Astrocyte (in vitro differentiated cells and primary cell): ENCODE measurements at places on chromosomes 1 and 21. TPM values are rescaled to one million over a fixed set of nuclear protein-coding genes. Genes with fewer than 3 reads are reported as not detected.

- H3K4me3 ChIP-seq, result no peak overlapping the region
- no peaks in the 10 kb centered on the region for H3K27me3 ChIP-seq
- no peaks in the 10 kb centered on the region for H3K36me3 ChIP-seq
- H3K4me1 ChIP-seq, result no peaks in the 10 kb centered on the region
- H3K27ac ChIP-seq, result no peak overlapping the region
Measured at GRCh38 chr1:219834314-219834917, 93.9 kb downstream of the SLC30A10 start.

- H3K27me3 ChIP-seq, result no peaks in the 10 kb centered on the region
- DNase-seq, result peak; percentile 59
- H3K4me3 ChIP-seq, result no peak overlapping the region
- no peaks in the 10 kb centered on the region for H3K4me1 ChIP-seq
- no peak overlapping the region for H3K27ac ChIP-seq
Measured at GRCh38 chr1:162946701-162947100, 85.7 kb upstream of the CCDC190 start.

- no peaks in the 10 kb centered on the region for H3K27me3 ChIP-seq
- no peak overlapping the region for H3K27ac ChIP-seq
- DNase-seq, result no peak
- no peaks in the 10 kb centered on the region for H3K4me1 ChIP-seq
- no peak overlapping the region for H3K4me3 ChIP-seq
Measured at GRCh38 chr1:110872366-110872744, 593 bp upstream of the CD53 start.

DNA sequence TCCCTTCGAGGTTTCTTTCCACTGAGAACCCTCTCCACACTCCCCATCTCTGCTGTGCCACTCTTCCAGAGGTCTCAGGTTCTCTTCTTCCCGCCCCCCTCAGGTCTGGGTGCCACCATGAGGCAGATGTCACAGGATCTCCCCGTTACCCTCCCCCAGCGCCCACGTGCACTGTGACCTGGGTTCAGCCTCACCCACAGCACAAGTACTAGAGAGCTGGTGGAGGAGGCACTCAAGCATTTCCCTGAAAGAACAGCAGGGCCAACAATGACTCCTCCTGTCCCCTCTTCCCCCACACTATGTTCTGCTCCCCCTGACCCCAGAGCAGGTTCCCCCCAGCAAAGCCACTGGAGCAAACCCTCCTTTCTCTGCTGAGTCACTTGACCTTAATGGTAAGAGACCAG is 14.3 kb downstream of the PLEKHA6 start:
- H3K36me3 ChIP-seq, result no peaks in the 10 kb centered on the region
- H3K27me3 ChIP-seq, result no peaks in the 10 kb centered on the region
- no peak overlapping the region for H3K4me3 ChIP-seq
- H3K27ac ChIP-seq, result no peak overlapping the region
- H3K4me1 ChIP-seq, result peaks cover 15% of the 10 kb centered on the region
- no peak for DNase-seq

DNA sequence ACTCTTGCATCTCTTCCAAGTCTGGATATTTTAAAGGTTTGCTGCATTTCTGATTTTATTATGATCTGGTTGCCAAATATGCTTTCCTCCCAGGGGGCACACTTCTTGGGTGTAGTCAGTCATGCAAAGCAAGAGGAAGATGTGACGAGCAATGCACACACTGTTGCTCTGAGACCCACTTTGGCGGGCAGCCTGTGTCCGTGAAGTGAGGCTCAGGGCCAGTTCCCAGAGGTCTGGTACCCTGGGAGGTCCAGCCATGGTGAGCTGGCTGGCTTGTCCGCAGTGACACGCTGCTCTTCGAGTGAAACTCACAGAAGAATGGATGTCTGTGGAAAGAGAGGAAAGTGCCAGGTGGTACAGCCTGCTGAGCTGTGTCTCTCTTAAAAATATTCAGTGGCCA is 52.8 kb upstream of the EDN2 start:
- H3K27ac ChIP-seq, result peak overlapping the region; percentile 82
- no peaks in the 10 kb centered on the region for H3K36me3 ChIP-seq
- no peak for DNase-seq
- H3K4me1 ChIP-seq, result peaks cover 29% of the 10 kb centered on the region
- no peaks in the 10 kb centered on the region for H3K27me3 ChIP-seq

DMRTA2 gene
- total RNA-seq, result not detected in 2 replicates

DNA sequence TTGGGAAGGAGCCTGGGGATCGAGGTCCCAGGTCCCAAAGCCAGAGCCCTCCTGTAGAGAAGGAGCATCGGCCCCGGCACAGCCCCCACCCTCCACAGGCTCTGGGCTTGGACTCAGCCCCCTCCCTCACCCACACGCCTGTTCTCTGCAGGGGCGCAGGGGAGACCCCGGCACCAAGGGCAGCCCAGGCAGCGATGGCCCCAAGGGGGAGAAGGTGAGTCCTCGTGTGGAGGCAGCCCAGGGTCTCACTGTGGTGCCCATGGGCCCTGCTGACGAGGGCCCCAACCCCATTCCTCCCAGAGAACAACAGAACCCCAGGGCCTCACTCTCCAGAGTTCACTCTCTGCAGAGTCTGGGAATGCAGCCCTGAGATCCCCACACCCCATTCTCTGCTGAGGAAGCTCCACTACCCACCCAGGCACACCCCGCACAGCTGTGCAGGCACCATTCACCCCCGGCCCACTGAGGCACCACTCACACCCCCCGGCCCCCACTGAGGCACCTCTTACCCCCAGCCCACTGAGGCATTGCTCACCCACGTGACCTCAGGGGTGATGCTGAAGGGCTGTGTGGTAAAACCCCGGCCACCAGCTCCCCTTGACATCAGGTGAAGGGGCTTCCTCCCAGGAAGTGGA is 21.8 kb downstream of the COL6A2 start:
- DNase-seq, result no peak
- H3K4me1 ChIP-seq, result peaks cover 29% of the 10 kb centered on the region

NSL1 gene
- total RNA-seq, result 22.6 and 24.6 TPM in 2 replicates

DNA sequence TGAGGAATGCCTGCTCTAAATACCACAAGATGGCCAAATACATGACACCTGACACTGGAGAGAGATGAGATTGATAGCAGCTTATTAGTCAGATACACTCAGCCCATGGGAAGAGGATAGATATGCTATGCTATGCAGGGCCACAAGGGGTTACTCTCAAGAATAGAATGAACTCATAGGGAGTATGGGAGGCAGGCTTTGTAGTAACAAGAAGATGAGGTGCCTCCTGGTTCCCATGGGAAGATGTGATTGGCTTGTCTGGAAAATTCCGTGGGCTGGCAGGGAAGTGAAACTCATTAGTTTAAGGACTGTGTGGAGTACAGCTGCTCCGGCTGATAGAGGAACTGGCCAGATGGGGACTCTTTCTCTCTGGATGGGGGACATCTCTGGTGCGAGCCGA is 16.5 kb downstream of the CCDC30 start:
- H3K27me3 ChIP-seq, result no peaks in the 10 kb centered on the region
- H3K36me3 ChIP-seq, result no peaks in the 10 kb centered on the region
- H3K4me1 ChIP-seq, result no peaks in the 10 kb centered on the region
- peak; percentile 20 for DNase-seq
- H3K27ac ChIP-seq, result no peak overlapping the region

DNA sequence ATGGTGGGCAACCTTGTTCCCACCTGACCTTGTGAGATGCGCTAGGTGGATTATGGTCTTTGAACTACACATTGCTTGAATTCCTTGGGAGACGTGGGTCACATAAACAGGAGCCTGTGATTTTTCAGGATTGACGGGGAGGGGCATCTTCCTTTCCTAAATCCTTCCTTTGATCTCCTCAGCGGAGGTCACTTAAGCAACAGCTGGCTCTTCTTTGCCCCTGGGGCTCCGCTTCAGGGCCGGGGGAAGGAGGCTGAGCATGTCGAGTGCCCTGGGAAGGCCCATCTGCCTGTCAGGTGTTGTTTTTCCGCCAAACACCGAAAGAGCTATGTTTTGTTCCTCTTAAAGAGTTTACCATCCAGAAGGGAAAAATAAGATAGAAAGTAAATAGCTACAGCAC is 40.6 kb downstream of the KIF26B start:
- H3K36me3 ChIP-seq, result no peaks in the 10 kb centered on the region
- H3K4me1 ChIP-seq, result peaks cover 5% of the 10 kb centered on the region
- H3K27me3 ChIP-seq, result no peaks in the 10 kb centered on the region
- no peak for DNase-seq

CD5L gene
- not detected in 2 replicates for total RNA-seq

- DNase-seq, result peak; percentile 41
- no peaks in the 10 kb centered on the region for H3K27me3 ChIP-seq
Measured at GRCh38 chr1:245858722-245859492, 648.2 kb downstream of the SMYD3 start.

DNA sequence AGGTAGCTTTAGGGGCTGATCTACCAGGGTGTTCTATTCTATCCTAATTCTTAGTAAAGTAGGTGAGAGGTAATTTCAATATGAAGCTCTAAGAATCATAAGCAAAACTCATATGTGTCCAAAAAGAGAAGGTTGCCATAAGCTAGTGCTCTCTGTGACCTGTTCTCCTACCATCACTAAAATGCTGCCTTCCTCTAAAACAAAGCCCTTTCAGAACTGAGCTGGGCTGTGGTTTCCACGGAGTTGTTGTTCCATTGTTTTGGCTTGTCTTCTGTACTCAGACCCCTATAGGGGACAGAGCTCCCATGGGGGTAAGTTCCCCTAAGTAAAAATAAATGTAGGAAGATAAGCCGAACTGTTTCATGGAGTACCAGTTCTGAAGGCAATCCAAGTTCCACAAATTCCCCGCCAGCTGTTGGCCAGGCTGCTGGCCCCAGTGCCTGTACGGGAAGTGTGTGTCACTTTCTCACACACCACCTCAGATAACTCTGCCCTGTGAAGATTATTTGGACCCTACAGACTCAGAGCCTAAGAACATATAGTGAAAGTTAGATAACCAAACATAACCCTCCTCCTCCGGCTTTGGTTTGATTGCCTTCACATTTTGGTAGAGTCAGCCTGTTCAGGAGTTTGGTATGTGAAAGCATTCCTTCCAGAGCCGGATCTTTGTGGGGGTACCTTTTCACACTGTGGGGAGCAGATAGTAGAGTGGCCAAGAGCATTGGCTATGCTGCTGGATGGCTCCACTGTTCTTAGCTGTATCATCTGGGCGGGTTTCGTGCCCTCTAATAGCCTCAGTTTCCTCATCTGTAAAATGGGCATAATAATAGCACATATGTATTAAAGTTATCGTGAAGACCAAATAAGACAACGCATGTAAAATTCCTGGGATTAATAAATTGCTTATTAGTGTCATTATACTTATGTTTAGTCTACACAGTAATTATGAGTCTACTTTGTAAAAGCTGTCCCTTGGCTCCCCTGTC is 10.8 kb downstream of the DPT start:
- peak; percentile 63 for DNase-seq
- H3K27ac ChIP-seq, result no peak overlapping the region

DNA sequence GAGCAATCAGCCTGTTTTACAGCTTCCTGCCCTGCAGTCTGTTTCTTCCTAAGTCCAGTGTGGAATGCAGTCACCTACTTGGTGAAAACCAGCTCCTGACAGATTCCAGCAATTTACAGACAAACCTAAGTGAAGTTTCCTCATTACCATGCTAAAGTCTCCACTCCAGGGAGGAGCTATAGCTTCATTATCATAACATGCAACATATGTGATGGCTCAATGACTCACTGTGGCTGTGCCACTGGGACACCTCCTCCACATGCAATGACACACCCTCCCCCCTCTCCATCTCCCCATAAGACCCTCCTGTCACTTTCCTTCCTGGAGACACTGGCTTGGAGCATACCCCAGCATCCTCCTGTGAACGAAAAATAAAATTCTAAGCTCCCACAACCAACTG is 125.2 kb downstream of the MAP3K21 start:
- no peaks in the 10 kb centered on the region for H3K36me3 ChIP-seq
- DNase-seq, result no peak
- no peaks in the 10 kb centered on the region for H3K4me1 ChIP-seq
- H3K4me3 ChIP-seq, result no peak overlapping the region

OPRD1 gene
- 0.79 and 1.2 TPM in 2 replicates for total RNA-seq

GRCh38 chr1:54926970-54927369 is 40.0 kb upstream of the DHCR24 start:
- no peak overlapping the region for H3K27ac ChIP-seq
- H3K36me3 ChIP-seq, result no peaks in the 10 kb centered on the region
- no peak overlapping the region for H3K4me3 ChIP-seq
- DNase-seq, result no peak
- peaks cover 2% of the 10 kb centered on the region for H3K27me3 ChIP-seq

USH2A gene
- total RNA-seq, result 0.02 TPM in 2 replicates

- H3K36me3 ChIP-seq, result no peaks in the 10 kb centered on the region
- no peak overlapping the region for H3K4me3 ChIP-seq
- H3K4me1 ChIP-seq, result peaks cover 11% of the 10 kb centered on the region
- no peak for DNase-seq
- H3K27ac ChIP-seq, result no peak overlapping the region
Measured at GRCh38 chr1:234507089-234507488, 28.1 kb upstream of the TARBP1 start.

DNA sequence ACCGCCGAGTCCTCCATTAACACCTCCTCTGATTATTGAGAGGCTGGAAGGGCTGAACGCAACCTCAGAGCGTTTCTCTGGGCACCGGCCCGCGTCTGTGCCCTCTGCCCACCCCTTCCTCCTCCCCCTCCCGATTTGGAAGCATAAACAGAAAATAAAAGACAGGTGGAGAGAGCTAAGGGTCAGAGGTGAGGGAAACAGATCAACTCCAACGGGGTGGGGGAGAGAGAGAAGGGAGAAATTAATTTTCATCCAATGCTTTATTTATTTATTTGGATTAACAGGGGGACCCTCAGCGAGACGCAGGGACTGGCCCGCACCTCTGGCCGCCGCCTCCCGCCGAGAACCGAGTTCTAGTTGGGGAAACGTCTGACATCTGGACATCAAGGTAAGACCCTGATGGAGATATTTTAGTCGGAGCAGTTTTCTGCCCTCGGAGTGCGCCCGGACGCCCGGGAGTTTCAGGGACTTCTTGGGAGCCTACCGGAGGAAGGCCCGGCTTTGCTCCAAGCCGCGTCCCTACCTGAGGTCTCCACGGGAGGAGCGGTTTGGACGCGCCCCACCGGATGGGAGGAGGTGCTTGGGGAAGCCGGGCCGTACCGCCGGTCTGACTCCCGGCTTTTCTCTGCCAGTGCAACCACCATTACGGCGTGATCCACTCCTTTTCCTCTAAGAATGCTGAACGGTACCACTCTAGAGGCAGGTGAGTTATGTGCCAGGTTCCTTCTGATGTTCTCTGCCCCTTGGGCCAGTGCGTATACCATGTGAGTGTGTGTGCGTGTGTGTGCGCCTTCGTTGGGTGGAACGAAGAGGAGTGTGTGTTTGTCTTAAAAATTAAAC is 5.1 kb upstream of the LHX9 start:
- peaks cover 100% of the 10 kb centered on the region for H3K27me3 ChIP-seq
- H3K36me3 ChIP-seq, result no peaks in the 10 kb centered on the region
- no peak overlapping the region for H3K4me3 ChIP-seq
- peaks cover 5% of the 10 kb centered on the region for H3K4me1 ChIP-seq
- no peak overlapping the region for H3K27ac ChIP-seq
- no peak for DNase-seq

PRELP gene
- 0.07 TPM in 1 of 2 replicates, not detected in the other for total RNA-seq

GRCh38 chr1:223462047-223462630 is 68.9 kb downstream of the CCDC185 start:
- no peak overlapping the region for H3K27ac ChIP-seq
- H3K27me3 ChIP-seq, result no peaks in the 10 kb centered on the region
- H3K4me1 ChIP-seq, result no peaks in the 10 kb centered on the region
- no peak for DNase-seq
- H3K4me3 ChIP-seq, result no peak overlapping the region

GRCh38 chr1:18142969-18143368 is 35.4 kb downstream of the IGSF21 start:
- H3K4me3 ChIP-seq, result no peak overlapping the region
- H3K36me3 ChIP-seq, result no peaks in the 10 kb centered on the region
- H3K27me3 ChIP-seq, result peaks cover 3% of the 10 kb centered on the region
- no peak overlapping the region for H3K27ac ChIP-seq

FMOD gene
- total RNA-seq, result not detected in 2 replicates
